CD4-positive, alpha-beta T cell treated with Interleukin-12 subunit alpha and Interleukin-12 subunit beta, for 1 hour (primary cell): ENCODE measurements at places on chromosomes 1 and 21.

- DNase-seq = no peak
These were observed 253.8 kb downstream of the DYRK1A start for GRCh38 chr21:37620401-37620800.

DNA sequence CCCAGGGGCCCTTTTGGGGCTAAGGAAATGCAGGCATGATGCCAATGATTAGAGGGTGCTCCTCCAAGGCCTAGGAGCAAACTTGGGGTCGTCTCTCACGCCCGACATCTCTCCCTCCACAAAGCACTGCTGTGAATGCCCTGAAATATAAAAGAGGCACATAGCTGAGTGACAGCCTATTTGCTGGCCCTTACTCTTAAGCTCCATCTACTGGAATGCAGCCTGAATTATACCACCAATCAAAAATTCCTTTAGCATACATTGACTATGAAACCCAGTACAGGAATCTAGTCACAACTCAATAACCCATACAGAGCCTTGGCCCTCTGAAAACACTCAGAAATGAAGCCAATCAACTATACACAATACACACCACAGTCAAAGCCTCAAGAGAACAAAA is 105.5 kb downstream of the LRIG2 start:
- no peak for DNase-seq

- DNase-seq = no peak
These were observed 268.4 kb upstream of the USP24 start for GRCh38 chr1:55483523-55483922.

DNA sequence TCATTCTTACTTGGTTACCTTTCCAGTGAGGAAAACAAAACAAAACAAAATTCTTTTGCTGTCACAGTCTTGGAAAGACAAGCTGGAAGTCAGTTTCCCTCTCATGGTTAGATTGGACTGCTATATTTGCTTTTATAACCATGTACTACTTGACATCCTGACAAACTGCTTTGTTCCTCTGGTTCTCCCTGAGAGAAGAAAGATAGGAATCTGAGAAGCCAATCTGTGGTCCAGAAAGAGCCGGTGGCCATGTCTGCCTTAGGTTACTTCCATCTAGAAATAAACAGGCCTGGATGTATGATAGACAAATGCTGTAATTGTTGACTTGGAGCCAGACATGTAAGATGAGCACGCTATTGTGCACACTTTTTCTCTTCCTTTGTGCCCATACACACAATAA is 330.0 kb downstream of the BRINP3 start:
- no peak for DNase-seq

DNA sequence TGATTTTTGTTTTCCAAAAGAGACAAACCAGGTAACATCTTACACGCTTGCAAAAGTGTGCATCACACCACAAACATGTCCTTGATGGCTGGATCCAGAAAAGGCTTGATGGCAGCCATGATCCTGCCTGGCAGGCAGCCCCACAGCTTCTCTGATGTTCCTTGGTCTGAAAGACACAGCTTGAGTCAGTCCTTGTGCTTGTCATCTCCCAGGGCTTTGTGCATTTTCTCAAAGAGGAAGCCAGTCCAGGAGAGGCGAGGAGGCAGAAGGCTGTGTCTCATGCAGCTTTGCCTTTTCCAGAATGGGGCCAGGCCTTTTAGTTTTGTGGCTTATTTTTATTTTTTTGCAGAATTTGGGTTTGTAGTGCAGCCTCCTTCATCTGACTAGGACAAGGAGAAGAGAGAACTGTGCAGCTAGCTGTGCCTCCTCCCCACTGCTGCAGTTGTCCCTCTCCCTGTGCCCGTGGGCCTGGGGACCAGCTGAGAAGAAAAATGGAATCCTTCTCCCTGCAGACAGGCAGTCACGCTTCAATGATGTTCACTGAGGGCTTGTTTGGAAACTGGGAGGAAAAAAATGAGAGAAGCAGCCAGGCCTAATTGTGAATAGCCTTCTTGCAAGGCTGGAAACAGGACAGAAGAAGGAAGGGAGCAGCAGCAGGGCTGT is 7.4 kb downstream of the FNDC5 start:
- no peak for DNase-seq

DNA sequence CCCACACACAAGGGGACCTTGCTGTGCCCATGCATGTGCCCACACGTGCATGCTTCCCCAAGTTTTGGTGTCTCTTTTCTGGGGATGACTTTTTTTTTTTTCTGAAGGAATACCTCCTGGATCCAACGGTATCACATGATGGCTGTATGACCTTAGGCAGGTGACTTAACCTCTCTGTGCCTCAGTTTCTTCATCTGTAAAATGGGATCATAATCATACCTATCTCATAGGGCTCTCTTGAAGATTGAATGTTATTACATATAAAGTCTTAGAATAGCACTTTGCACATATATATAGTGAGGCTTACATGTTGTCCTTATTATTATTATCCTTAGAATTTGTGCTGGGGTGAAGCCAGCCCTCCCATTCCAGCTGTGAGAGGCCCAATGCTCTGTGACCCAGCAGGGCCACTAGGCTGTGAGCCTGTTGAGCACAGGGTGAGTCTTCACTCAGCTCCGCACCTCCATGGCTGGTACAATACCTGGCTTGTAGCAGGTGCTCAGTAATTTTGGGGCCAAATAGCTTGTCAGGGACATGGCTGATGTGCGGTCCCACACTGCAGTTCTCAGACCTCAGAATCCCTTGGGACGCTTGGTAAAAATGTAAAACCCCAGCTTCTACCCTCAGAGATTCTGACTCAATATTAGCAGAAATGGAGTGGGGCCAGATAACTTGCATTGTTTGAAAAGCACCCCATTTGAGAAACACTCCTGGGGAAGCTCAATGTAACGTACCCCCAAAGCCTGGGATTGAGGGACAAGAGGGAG is 20.6 kb downstream of the STUM start:
- DNase-seq = no peak

- DNase-seq = peak; percentile 86
These were observed 5.5 kb upstream of the GBP6 start for GRCh38 chr1:89358287-89358893.

- DNase-seq = no peak
These were observed 23.9 kb downstream of the ACKR1 start for GRCh38 chr1:159228554-159228953.

DNA sequence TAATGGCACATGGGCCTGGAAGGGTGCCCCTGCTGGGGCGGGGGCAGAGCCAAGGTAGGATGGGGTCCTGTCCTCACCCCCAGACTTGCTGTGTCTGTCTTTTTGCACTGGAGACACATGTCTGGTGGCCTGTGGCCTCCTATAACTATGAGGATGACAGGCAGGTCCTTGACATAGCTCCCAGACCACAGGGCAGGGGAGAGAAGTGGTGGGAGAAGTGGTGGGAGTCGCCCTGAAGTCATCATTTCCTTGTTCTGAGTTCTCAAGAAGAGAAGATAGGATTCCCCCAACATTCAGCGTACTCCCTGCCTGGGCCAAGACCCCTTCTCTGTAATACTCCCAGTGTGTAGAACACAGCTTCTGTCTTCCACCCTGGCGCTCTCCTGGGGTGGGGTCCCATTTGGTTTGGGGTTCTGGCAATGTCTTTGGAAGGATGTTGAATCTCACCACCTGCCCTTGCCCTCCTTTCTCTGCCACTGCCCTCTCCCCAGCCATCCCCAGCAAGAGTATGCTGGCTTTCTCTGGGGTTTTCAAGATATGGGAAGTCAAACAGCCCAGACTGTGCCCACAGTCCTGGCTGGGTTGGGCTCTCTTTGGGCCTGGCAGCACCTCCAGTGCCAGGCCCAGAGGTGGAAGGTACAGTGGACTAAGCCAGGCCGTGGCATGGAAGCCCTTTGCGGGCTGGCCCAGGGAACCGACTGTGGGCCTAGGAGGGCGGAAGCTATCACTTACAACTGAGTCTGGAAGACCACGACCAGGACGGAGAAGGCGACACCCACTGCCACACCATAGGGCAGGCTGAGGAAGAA is 19.4 kb downstream of the SLC26A9 start:
- DNase-seq = no peak

DNA sequence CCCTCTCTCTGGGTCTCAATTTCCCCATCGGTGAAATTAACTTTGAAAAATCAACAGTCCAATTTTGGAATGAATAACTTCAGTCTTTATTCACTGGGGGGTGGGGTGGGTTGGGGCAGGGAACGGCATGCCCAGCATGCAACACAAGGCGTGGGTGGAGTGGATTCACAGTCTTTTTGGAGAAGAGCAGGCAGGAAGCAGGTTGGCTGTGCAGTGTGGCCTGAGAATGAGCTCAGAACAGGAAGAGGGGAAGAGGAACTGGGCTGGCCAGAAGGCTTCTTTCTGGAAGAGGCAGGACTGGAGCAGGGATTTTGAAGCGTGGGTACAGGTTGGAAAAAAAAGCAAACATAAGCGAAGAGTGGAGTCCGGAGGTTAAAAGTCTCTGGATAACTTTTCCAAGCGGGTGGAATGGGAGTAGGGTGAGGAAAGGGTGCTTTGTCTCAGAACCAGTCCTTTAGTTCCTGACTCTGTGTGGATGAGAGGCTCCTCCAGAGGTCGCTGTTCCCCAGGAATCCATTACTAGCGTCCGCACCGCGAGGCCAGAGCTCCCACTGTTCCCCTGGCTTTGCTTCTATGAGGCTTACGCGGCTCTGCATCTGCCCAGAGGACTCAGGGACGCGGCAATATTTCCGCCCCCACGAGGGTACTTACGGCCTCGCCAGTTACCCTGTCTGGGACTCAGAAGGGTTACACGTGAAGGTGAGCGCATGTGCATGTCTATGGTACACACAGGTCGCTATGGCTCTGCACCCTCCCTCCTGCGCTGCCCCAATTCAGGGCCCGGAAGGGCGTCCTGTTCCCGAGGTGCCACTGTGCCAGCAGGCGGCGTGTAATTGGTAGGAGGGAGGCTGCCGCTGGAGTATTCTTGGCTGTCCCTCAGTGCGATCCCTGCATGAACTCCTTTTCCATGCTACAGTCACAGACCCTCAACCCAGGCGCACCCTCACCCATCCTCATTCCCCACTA is 5.5 kb upstream of the FOXD2 start:
- peak; percentile 58 for DNase-seq

GRCh38 chr1:169694304-169695075 is 16.9 kb downstream of the SELL start:
- peak; percentile 79 for DNase-seq

DNA sequence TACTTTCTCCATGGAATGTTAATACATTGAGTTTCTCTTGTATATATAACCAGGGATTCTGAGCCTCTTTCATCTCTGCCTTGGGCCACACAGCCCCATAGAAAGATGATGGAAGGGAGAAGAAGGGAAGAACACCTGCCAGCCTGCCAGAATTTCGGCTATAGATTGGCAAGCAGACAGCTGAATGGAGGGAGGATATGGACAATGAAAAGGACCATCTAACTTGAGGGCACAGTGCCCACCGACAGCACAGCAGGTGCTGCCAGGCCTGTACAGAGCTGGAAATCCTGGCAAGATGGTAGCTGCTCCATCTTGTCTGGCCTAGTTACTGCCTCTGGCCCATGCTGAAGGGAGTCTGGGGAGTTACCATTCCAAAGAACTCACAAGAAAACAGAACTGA is 244.3 kb downstream of the FGGY start:
- DNase-seq = no peak

GRCh38 chr1:203764105-203765028 is 616 bp upstream of the LAX1 start:
- DNase-seq = no peak

DNA sequence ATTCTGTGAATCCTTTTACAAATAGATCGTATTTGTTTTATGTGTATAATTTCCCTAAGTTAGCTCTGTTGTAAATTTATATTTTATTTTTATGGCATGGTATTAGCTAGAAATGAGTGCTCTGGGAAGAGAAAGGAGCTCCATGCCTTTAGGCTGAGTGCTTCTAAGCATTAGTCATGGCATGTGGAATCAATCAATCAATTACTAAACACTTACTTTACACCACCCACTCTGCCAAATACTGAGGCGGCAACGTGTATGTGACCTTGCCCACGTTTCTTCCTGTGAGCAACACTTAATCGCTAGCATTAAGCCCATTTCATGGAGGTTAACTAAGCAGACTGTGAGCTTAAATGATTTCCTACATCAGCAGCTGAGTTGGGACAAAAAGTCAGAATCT is 7.2 kb upstream of the BECN2 start:
- DNase-seq = no peak

DNA sequence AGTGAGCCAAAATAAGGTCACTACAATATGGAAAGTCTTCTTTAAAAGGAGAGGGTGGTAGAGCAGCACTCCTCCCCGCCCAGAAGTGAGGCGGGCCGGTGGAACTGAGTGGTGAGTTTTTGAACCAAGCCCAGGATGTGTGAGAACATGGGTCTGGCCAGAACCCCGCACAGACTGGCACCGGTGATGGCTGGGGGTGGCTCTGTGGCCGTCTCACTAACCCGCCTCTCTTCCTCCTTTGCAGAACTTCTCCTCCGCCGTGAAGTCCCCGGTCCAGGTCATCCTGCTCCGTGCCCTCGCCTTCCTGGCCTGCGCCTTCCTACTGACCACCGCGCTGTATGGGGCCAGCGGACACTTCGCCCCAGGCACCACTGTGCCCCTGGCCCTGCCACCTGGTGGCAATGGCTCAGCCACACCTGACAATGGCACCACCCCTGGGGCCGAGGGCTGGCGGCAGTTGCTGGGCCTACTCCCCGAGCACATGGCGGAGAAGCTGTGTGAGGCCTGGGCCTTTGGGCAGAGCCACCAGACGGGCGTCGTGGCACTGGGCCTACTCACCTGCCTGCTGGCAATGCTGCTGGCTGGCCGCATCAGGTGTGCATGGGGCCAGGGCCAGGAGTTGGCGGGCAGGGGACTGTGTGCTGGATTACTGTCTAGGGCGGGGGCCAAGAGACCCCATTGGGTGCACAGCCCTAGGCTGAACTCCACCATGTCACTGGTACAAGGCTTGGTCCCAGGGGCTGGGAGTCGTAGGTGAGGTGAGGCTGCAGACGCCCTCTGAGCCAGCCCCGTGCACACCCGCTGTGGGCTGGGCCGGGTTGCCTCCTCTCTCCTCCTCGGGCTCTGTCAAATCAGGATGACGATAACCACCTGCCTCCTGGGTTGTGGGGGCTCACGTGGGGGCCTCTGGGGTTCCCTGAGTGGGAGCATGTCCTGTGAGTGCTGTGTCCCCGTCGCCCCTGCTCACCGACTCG is 12.4 kb downstream of the TMEM201 start:
- no peak for DNase-seq

GRCh38 chr1:167541003-167541402 is 12.6 kb downstream of the CREG1 start:
- DNase-seq = no peak

- no peak for DNase-seq
These were observed 500.7 kb upstream of the NFIA start for GRCh38 chr1:60581455-60582220.

GRCh38 chr1:172107316-172107975 is 266.1 kb downstream of the DNM3 start:
- DNase-seq = no peak

GRCh38 chr1:234750922-234751627 is 141.1 kb upstream of the IRF2BP2 start:
- DNase-seq = no peak

DNA sequence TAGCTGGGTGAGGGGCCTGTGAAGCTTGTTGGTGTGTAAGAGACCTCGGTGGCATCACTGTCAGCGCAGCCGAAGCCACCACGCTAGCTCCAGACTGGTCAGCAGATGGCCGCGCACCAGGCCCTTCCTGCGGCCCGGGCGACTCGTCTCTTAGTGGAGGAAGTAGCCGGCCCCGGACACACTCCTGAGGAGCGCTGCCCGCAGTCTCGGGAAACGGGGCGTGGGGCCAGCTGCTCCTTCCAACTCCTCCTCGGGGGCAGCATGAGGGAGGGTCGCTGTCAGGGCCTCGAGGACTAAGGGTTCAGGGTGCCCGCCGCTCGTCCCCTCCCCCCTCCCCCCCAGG is 20.4 kb downstream of the H3-3A start:
- no peak for DNase-seq

- DNase-seq = no peak
These were observed 300.8 kb upstream of the PROX1 start for GRCh38 chr1:213686983-213687382.
